Stimulated activated CD4-positive, alpha-beta T cell treated with anti-CD3 and anti-CD28 coated beads, Interleukin-12 subunit alpha, Interleukin-12 subunit beta, amount 100 ng/mL, for 4 hours (primary cell): ENCODE measurements at places on chromosomes 7 and 10.

GRCh38 chr10:114401195-114401791 is 3.0 kb downstream of the AFAP1L2 start:
- DNase-seq: no peak

- DNase-seq: peak; percentile 73
These were observed 2.4 kb upstream of the TAS2R38 start for GRCh38 chr7:141975806-141976523.

DNA sequence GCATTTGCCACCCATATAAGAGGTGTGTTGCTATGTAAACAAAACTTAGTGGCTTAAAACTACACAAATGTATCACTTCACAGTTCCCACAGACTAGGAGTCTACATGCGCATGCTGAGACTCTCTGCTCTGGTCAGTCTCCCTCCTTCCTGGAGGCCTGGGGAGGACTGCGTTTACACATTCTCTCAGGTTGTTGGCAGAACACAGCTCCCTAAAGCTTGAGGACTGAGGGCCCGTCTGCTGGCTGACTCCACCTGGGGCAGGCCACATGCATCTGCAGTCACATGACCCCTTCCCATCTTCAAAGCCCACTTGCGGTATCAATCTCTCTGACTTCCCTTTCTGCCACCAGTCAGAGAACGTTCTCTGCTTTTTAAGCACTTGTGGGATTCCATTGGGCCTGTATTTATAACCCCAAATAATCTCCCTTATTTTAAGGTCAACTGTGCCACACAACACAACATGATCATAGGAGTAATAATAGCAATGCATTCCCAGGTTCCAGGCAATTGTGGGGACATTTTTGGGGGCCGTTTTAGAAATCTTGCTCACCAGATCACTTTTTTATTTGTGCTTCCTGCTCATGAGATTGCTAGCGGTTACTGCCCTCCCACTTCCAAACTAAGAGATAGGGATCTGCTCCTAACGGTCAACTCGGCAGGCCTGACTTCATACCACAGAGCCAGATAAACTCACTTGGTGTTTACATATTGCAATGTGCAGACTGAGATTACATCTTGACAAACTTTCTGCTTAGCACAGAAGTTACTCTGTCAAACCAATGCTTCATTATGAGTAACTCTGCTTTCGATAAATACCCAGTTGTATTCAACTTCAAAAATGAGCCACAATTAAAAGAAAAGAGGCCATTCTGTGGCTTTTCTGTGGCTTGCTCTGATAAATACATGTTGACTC is 96.3 kb downstream of the ALOX5 start:
- DNase-seq: peak; percentile 8

DNA sequence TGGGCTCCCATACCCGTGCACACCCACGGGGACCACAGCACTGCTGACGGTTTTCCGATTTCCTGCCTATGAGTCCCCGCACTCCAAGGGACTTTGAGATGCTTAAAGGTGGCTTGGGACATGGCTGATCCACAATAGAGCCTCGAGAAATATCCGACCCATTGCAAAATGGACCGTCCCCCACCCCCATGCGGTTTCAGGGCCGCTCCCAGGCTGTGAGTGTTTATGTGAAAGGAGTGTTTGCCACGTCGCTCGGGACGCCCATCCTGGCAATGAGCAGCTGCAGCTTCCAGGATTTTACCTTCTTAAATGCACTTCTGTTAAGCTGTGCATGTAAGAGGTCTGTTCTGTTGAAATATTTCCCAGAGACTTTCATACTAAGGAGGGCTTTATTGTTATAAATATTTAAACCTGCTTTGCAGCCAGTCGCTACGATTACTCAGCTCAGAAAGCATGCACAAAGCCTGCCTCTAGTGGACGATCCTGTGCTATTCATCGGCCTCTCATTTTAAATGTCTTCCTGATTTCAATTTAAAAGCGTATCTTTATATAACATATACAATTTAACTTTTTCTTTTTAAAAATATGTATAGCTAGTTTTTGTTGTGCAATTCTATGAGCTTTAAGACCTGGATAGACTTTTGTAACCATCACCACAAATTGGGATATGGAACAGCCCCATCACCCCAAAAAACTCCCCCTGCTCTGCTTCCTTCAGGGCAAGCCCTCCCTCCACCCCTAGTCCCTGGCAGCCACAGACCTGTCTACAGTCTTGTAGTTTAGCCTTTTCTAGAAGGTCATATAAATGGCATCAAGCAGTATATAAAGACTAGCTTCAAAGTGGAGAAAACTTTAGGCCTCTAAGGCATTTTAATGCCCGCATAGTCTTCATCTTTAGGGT is 418.3 kb downstream of the PAXIP1 start:
- DNase-seq: no peak

- no peak for DNase-seq
These were observed 490.8 kb upstream of the CELF2 start for GRCh38 chr10:10526846-10527245.

GRCh38 chr10:69467928-69468750 is 16.9 kb downstream of the TSPAN15 start:
- DNase-seq: no peak

DNA sequence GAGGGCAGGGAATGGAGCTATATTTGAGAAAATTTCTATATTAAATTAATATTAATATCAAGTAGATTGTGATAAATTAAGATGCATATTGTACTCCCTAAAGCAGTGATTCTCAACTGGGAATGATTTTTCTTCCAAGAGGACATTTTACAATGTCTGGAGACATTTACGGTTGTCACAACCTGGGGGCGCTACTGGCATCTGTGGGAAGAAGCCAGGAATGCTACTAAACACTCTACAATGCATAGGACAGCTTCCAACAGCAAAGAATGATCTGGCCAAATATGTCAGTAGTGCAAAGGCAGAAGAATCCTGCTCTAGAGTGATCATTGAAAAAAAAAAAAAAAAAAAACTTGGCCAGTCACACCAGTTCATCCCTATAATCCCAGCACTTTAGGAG is 100.0 kb downstream of the LSM5 start:
- no peak for DNase-seq

DNA sequence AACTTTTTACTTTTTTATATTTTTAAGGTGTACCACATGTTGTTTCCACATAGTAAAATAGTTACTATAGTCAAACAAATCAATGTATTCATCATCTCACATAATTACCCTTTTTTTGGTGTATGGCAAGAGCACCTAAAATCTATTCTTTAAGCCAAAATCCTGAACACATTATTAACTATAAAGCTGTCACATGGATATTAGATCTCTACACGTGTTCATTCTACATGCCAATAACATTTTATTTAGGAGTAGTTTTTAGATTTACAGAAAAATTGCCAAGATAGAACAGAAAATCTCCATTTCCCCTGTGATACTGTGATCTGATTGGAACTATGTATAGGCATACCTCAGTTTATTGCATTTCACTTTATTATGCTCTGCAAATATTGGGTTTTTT is 137.1 kb downstream of the SH2D4B start:
- no peak for DNase-seq

DNA sequence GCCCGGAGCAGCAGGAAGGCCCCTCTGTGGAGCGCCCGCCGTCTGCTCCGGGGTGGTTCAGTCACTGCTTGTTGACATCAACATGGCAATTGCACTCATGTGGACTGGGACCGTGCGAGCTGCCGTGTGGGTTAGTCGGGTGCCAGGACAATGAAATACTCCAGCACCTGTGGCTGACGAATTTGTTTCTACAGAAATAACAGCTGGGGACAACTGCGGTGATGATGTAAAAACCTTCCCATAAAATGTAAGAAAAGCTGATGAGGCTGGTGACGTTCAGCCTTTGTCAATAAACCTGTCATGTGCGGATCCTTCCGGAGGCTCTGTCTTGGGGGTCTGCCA is 5.6 kb downstream of the GPER1 start:
- no peak for DNase-seq

- DNase-seq: no peak
These were observed 660.7 kb upstream of the FOXK1 start for GRCh38 chr7:4021413-4021812.

DNA sequence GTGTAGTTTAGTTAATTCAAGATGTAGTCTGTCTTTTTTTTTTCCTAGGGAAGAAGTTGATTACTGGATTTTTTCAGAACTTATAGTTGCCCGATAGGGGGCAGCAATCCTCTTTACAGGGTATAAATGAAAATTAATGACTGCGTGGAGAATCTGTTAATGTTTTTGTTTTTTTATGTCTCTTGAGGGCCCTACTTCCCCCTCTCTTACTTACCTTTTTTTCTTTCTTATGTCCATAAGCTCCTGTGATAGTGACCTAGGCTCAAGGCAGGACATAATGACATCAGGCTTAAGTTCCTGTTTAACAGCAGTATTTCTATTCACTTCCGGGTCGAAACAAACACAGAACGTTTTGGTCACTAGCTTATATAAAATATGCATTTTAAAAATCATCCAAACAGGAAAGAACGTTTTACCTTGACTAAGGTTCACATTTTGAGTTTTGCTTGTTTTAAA is 18.8 kb downstream of the CDC123 start:
- no peak for DNase-seq

DNA sequence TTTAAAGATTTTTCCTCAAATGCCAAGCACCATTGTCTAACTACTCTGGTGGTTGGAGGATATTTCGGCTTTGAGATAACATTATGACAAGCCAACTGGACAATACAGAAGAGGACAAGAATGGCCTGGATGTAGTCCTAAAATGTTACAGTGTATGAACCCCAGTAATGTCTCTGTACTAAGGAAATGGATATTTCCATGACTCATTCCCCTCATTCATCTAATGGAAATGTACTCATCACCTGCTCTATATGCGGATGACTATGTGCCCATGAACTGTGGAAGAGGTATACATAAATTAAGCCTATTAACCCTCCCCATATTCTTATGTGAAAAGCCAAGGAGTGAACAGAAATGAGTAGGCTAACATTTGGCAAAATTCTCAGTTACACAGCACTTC is 207.9 kb downstream of the CACNA2D1 start:
- DNase-seq: no peak

GRCh38 chr7:102064361-102065025 is 222.2 kb upstream of the SH2B2 start:
- DNase-seq: no peak

DNA sequence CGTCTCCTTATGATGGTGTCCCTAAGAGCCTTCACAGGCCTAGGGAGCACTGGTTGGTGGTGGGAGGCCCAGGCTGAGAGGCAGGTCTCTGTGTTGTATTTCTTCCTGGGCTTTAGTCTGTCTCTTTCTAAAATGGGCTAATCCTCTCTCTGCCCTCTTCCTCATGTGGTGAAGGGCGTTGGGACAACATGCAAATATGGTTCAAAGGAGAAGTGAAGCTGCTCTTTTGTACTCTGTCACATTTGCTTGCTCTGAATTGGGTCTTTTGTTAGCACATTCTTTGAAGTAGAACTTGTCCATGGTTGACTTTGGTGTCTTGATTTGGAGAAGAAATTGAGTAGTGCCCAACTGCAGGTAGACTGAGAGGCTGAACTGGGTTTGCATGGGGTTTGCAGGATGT is 814 bp downstream of the HK1 start:
- DNase-seq: no peak

GRCh38 chr7:24763303-24763901 is 6.1 kb upstream of the GSDME start:
- DNase-seq: no peak

GRCh38 chr10:23015021-23015707 is 80.2 kb upstream of the MSRB2 start:
- DNase-seq: no peak

- DNase-seq: no peak
These were observed 90.5 kb upstream of the PDGFA start for GRCh38 chr7:610141-610530.

GRCh38 chr10:13593535-13593934 is 6.8 kb downstream of the PRPF18 start:
- no peak for DNase-seq

- no peak for DNase-seq
These were observed 414.5 kb downstream of the GRM8 start for GRCh38 chr7:126838194-126838593.

- no peak for DNase-seq
These were observed 143.4 kb downstream of the DOCK1 start for GRCh38 chr10:127048630-127049029.

GRCh38 chr7:150323682-150324372 is 482 bp upstream of the ACTR3C start:
- DNase-seq: no peak

DNA sequence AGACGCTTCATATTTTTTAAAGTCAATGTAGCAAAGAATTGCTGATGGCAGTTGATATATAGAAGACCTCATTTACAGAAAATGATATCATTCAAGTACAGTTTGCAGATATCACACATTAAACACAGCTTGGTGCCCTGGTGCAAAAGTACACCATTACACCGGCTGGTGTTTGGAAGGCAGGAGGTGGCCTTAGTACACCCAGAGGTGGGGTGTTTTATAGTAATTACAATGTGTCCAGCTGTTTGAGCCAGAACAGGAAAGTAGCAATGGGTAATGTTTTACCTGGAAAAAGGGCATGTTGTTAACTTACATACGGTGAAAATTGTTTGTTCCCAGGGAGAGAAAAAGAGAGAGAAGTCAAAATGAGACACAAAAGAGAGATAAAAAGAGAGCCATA is 103.0 kb upstream of the YAE1 start:
- DNase-seq: no peak

GRCh38 chr7:142414135-142414534 is 156.3 kb upstream of the PRSS58 start:
- no peak for DNase-seq

DNA sequence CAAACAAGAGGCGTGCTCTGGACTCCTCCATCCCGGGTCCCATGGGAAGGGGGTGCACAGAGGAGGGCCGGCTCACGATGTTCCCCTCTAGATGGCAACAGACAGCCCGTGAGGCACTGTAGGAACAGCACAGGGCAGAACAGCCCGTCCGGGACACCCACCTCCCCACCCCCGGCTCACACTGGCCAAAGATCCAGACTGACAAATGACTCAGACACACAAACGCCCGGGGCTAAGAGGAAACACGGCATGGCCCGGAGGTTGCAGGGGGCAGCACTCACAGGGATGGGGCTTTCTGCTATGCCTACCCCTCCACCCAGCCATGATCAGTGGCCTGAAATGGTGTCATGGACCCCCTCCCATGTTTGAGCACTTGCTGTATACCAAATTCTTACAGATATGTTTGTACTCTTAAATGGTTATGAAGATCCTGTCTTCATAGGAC is 4.9 kb upstream of the ELN start:
- no peak for DNase-seq

GRCh38 chr7:122688400-122688998 is 10.4 kb downstream of the RNF133 start:
- no peak for DNase-seq

GRCh38 chr7:1925349-1925748 is 255.3 kb downstream of the ELFN1 start:
- no peak for DNase-seq

GRCh38 chr10:72176701-72177100 is 39.1 kb upstream of the ANAPC16 start:
- DNase-seq: no peak

DNA sequence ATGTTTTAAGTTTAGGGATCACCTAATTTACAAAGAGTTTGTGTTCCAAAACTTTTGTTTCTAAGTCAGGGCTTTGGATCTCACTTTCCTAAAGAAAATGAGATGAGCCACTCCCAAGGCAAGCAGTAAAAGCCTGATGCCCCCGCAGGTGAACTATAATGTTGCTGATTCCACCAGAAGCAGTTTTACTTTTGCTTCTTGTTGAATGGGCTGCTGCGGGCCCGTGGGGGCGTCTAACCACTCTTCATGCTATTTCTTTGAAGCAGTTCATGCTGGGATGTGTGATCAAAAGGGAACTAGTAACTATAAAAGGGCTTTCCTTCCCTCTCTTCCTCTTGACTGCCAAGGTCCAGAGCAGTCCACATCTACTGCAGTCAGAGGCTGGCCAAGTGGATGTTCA is 118.7 kb upstream of the NEBL start:
- no peak for DNase-seq
